ENCODE measurements at places on chromosomes 3 and 15.

GRCh38 chr3:178152988-178153387, 383.2 kb upstream of the KCNMB2 start:
- DNase-seq, result no peak

DNA sequence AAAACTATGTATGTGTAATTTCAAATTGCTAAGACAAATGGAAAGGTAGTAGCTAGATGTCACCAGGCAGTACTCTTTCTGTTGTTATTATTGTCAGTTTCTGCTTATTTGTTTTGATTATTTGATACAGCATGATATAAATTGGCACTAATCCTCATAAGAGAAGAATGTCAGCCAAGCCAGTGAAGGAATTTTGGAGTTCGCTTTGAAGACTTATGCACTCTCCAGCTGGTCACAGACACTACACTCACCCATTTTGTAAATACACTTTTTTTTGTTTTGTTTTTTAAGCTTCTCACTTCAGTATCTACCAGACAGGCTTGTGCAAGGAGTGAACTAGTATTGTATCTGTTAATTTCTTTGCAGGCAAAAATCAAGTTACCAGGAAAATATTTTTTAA, 180.2 kb upstream of the TTC14 start:
- DNase-seq, result no peak

DNA sequence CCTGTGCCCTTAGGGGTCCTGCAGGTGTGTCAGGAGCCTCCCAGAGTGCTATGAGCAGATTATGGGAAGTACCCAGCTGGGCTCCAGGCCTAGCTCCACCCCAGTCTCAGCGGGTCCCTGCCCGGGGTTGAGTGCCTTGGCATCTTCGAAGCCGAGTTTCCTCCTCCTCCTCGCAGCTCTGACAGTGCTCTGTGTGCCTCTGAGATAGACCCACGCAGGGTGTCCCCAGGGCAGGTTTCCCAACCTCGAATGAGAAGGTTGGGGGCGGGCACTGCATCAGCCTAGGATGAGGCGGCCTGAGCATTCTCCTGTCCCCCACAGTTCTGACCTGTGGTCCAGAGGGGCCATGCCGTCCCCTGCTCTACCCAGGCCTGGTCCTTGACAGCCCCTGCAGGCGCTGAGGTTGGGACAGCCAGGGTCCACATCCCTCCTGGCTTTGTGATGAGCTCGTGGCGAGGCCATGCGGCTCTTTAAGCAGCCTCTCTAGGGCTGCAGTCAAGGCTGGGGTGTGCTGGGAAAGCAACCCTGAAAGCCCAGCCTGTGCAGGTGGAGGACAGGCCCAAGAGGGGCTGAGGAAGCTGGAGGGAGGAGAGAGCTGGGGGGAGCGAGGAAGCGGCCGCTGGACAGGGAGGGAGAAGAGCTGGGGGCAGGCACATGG, 20.2 kb upstream of the SKOR1 start:
- DNase-seq, result no peak

DNA sequence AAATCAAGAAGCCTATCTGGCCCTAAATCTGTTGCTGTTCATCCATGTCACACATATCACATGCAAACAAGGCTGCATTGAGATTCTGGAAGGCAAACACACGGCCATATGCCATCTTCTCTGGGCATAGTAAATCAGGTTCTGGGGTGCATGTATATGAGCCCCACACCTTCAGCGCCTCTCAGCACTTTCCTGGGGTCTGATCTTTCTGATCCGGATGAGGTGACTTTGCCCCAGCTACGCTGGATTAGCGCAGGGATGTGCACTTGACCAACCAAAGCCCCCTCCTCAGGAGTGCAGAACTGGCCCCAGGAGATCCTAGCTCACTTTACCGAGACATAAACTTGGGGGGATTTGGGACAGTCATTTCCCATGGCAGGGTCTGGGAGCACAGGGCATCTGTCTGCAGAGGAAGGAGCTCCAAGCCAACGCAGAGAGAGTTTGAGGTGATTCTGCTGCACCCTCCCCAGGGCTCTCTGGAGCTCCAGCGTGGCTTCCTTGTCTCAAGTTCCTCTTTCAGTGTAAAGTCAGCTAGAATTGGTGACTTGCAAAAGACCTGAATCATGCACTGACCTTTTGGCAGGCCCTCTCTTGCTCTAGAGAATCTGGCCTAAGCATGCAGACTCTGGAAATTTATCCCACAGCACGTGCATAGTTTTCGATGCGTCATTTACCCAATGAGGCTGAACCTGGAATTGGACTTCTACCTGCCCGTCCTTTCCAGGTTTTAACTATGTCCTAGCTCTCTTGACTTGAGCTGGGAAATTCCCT, 63.5 kb upstream of the KLF13 start:
- no peak for DNase-seq

DNA sequence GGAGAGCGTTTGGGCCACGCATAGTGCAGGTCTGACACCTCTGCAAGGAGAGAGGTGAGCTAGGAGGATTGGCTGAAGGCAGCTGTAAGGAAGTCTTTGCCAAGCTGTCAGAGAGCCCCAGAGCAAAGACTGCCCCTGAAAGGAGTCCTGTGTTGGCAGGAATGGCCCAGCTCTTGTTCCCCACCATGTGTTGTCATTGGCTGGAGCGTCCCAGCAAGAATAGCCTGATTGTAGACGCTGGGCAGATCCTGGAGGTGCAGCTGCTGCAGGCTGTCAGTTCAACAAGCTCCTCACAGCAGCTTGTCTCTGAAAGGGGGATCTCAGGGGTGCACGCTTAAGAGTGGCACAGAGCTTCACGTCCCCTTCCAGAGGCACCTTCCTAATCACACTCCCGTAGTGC, 237.6 kb downstream of the FEZF2 start:
- no peak for DNase-seq

DNA sequence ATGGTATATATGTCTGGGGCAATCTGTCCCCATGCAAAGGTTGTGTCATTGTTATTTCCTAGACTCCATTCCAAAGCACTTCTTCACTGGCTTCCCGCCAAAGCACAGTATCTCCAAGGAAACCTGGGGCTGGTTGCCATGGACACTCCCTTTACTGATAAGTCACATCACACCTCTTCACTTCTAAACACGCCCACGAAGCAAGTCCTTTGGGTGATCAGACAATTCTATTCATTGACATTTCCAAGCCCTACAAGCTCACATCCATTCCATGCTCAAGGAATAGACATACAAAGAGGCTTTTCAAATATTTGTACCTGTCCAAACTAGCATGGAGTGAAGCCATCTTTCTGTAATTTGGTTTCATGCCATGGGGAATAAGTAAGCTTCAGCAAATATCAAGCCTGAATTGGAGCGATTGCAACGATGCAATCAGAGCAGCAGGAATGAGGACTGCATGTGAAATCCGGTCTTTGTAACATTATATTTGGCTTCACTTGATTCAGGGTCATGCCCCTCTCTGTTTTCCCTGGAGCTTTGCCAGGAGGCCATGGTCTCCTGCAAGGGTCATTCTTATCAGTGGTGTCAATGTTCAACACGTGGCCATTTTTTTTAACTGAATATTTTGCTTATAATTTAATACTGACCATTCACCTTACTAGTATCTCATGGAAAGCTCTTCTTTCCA, 201.6 kb upstream of the TMC3 start:
- DNase-seq, result no peak

GRCh38 chr3:141410846-141411245, 42.5 kb downstream of the ZBTB38 start:
- no peak for DNase-seq

DNA sequence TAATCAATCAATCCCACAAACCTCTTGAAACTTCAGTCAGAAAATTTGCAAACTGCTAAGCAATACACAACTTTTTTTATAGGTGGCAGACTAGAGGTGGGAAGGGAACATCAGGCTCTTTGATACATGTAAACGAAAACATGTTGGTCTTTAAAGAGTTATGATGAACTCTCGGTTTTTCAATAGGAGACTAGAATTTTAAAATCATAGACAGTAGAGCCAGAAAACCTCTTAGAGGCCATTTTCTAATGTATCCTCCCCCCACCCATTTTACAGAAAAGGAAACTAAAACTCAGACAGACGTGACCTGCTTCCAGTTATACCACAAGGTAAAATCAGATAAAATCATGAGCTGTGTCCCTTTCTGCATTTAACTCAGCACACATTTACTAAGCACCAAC, 179.1 kb upstream of the LPP start:
- no peak for DNase-seq

DNA sequence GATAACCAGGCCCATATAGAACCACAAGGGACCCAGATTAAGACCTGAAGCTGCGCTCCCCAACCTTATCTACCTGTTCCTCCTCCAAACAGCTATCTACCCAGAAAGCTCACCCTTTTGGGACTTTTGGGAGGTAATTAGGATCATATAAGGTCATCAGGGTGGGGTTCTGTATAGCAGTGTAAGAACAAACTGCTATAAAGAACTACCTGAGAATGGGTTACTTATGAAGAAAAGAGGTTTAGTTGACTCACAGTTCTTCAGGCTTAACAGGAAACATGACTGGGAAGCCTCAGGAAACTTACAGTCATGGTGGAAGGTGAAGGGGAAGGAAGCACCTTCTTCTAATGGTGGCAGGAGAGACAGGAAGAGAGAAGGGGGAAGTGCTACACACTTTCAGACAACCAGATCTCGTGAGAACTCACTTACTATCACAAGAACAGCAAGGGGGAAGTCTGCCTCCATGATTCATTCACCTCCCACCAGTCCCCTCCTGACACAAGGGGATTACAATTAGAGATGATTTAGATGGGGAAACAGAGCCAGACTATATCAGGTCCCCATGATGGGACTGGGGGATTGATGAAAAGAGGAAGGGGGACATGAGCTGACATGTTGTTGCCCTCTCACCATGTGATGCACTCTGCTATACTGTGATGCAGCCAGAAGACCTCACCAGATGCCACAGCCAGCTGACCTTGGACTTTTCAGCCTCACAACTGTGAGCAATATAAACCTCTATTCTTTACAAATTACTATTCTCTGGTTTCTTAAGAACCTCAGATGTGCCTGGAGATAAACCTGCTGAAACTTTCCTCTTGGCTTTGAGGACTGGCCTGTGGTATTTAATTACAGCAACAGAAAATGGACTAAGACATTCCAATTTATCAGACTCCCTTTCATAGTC, 15.3 kb upstream of the FMN1 start:
- DNase-seq, result no peak

- DNase-seq, result no peak
Measured at GRCh38 chr3:138338811-138339210, 9.2 kb upstream of the NME9 start.

GRCh38 chr3:110526777-110527727, 544.6 kb upstream of the NECTIN3 start:
- peak; percentile 94 for DNase-seq

DNA sequence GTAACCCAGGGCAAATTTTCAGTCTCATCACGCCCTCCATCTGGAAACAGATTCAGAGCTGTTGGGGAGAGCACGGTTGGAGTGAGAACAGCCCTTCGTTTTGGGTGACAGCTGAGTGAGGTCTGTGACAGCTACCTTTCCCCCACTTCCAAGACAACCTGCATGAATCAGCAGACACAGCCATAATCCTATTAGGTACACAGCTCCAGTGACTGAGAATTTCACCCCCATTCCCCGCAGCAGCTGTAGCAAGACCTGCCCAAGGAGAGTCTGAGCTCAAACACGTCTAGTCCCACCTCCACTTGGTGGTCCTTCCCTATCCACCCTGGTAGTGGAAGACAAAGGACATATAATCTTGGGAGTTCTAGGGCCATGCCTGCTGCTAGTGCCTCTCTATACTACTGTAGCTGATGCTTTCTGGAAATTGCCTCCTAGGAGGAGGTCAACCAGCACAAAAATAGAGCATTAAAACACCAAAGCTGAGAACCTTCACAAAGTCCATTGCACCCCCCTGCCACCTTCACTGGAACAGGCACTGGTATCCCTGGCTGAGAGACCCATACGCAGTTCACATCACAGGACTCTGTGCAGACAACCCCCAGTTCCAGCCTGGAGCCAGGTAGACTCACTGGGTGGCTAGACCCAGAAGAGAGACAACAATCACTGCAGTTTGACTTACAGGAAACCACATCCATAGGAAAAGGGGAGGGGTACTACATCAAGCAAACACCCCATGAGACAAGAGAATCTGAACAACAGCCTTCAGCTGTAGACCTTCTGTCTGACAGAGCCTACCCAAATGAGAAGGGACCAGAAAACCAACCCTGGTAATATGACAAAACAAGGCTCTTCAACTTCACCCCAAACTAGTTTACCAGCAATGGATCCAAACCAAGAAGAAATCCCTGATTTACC, 448.6 kb upstream of the CBLB start:
- DNase-seq, result no peak

DNA sequence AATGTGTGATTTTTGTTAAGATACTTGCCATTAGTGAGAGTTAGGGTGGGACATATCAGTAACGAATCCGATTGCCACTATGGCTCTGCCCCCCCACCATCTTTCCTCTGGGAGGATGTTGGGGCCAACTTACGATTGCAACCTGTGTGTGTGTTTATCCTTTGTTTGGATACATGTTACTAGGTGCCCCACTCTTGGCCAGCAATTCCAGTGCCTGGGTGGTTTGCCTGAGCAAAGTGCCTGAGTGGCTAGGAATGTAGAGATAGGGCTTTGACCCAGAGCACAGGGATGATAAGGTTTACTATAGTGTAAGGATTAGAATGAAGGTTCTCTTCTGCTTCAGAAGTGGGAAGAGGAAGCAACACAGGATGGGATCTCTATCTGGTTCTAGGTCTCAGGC, 231.8 kb downstream of the TP63 start:
- DNase-seq, result no peak

DNA sequence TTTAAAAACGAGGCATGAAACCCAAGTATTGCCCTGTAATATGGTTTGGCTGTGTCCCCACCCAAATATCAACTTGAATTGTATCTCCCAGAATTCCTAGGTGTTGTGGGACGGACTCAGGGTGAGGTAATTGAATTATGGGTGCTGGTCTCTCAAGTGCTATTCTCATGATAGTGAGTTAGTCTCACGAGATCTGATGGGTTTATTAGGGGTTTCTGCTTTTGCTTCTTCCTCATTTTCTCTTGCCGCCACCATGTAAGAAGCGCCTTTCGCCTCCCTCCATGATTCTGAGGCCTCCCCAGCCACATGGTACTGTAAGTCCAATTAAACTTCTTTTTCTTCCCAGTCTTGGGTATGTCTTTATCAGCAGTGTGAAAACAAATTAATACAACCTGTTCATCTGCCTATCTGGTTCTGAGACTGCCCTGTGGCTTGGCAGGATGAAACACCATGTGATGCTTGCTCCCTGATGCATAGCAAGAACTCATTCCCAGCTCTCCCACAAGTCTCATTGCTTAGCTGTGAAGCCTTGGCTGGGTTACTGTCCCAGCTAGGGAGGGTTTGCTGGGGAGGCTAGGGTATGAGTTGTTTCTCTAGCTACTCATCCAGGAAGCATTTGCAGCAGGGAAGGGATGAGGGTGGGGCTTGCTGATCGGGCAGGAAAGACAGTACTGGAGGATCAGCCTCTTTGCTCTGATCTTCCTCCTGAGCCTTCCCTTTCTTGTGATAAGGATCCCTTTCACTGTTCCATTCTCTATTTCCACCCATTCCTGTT, 3.7 kb upstream of the SQOR start:
- DNase-seq, result no peak
